ENCODE measurements at places on chromosomes 1 and 21. TPM values are rescaled to one million over a fixed set of nuclear protein-coding genes. Genes with fewer than 3 reads are reported as not detected.

Gene XCL1
- total RNA-seq = not detected

DNA sequence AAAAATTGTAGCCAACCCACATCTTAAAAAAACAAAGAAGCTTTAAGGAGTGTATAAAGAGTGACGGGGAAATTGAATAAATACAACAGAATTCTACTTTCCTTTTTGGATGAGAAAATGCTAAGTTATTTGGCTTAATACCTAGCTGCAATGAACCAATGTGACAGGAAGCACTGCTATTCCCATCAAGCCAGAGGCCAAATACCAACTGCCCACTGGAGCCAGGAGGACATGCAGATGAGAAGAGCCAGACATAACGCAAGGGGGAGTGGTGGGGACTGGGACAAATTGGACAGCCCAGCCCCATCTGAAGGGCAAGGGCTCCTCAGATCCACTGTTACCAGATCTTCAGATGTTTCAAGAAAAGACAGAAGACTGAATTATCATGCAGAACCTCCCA, 25.7 kb downstream of the DNAJC11 start:
- DNase-seq = no peak

DNA sequence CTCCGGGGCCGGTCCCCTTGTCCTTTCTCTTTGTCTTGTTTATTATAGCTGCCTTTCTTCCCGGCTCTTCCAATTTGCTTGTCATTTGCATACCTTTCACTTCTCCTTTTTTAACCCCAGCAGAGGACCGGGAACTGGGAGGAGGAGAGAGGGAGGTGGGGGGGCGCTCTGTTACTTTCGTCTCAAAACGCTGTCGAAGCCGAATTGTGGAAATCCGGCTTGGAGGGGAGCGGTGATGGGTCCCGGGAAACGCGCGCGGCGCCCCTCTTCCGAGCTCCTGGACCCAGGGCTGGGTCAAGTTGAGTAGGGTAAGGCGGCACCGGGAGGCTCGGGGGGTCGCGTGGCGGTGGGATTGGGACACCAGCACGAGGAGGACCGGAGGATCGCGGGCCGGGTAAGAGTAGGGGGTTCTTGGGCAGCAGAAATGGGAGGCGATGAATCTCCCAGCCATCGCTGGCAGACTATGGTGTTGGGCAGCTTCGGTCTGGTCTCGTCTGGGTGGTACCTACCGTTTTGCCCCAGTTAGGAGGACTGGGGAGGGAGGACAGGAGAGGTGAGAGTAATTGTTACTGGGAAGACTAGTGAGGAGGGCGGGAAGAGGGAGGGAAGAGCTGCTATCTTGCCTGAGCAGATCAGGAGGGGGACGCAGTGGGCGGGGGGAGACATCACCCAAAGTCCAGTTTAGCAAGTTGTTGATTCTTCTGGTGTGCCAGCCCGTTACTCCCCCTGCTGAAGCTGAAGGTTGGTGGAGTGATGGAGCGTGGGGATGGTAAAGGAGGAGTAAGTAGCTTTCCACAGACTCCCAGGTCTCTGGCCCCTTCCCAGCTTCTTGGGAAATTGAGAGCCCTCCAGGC, 1.5 kb downstream of the PROX1 start:
- no peak for DNase-seq

GRCh38 chr1:155888481-155888880, 22.7 kb downstream of the RIT1 start:
- DNase-seq = no peak

Gene CELA3A
- 1.1 TPM for total RNA-seq

GRCh38 chr1:25208561-25209222, 23.6 kb downstream of the SYF2 start:
- no peak for DNase-seq

GRCh38 chr1:117559985-117560384, 45.9 kb upstream of the TENT5C start:
- DNase-seq = no peak

DNA sequence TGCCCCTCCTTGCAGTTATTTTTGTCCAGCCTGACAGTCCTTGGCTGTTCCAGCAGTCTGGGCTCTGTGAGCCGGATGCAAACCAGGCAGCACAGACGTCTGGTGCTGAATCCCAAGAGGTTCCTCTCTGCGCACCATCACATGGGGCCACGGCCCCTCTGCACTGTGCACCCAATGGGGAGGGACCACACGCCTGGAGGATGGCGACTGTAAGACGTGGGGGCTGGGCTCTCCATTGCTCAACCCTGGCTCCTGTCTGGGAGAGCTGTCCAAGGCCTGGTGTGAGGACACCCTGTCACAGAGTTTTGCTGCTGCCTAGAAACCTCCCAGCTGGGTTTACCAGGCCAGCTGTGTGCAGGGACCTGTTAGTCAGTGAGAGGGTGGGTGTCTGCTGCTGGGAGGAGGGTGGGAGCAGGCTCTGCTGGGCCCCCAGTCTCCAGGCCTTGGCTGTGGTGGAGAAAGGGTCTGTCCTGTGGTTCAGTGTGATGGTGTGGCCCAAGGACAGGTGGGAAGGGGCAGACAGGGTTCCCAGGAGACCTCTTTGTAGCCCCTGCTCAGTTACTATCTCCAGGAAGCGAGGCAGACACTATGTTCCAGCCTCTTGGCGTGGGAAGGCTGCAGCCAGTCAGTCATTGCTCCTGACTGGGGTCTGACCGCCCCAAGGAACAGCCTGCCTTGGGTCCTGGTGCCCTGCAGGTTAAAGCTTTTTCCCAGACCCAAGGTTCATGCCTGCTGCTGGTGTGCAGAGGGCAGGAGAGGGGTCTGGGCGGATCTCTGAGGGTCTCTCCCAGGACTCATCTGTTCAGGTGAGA, 13.8 kb downstream of the HEYL start:
- DNase-seq = peak; percentile 20

GRCh38 chr1:183303901-183304300, 114.3 kb downstream of the NMNAT2 start:
- DNase-seq = no peak

DNA sequence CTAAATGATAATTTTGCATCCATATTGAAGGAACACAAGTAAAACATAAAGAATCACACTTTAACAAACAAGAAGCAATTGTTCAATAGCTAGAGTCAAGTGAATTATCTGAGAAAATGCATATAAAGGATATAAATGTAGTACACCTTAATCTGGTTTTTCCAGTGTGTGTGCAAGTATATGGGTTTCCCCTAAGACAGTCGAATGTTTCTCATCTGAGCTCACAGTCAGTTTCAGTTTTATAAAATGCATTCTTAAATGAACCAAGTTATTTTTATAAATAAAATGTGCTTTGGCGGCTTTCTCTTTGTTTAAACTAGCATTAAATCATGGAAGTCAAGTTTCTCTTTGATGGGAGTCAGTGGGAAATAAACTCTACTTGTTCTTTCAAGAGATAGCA, 125.9 kb downstream of the PTPRC start:
- DNase-seq = no peak

Gene PRKCZ
- total RNA-seq = 60.7 TPM

Gene CITED4
- 4.1 TPM for total RNA-seq

GRCh38 chr1:163664671-163665335, 343.0 kb downstream of the NUF2 start:
- DNase-seq = no peak

DNA sequence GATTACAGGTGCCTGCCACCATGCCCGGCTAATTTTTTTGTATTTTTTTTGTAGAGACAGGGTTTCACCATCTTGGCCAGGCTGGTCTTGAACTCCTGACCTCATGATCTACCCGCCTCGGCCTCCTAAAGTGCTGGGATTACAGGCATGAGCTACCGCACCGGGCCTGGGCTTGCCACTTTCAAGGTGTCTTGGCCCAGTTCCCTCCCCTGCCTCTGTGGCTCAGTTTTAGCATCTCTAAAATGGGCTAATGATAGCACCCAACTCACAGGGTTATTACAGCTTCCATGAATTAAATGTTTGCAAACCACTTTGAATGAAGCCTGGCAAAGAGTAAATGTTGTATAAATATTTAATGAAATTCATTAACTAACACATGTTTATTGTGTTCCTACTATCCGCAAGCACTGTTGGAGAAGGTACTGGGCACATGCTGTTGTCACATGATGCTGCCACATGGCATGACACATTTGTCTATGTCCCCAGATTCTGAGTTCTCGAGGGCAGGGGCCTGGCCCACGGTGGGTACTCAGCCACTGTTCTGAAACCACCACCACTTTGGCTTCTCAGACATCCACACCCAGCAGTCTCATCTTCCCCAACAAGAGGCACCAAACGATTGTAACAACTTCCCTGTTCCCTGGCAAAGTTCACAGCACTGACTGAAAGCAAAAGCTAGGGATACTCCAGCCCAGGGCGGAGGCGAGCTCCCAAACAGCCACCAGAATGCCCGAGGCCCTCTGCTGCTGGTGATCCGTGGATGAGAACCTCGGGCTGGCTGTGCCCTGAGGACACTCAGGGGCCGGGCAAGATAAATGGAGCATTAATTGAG, 9.7 kb downstream of the IFFO2 start:
- DNase-seq = no peak

DNA sequence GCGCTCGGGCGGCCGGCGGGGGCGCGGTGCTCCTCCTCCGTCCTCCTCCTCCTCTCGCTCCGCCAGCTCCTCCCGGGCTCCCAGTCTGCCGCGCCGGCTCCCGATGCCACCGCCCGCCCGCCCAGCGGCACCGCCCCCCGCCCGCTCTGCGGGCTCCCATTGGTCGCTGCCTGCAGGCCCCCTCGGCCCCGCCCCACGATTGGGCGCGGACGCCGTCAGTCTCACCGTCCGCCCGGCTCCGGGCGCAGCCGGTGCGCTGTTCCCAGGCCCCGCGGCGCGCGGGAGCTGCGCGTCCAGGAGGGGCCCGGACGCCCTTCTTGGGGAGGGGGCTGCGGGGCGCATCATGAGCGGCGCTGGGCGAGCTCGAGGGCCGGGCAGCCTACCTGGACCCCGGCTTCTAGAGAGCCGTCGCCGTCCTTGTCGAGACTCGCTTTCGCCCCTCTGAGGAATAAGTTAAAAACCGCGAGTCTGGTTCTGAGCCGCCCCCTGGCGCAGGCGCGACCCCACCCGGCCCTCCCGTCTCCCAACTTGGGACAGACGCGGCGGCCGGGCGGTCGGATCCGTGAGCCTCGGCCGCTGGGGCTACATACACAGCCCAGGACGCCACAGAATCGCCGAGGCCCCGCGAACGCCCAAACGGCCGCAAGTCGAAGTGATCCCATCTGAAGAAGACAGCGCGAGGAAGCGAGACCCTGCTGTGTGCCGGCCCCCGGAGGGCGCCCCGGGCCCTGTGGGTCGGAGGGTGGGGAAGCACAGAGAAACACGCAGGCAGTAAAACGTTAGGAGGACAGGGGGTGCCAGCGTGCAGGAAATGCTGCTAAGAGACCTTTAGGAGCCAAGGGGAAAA, at the start of gene SIPA1L2:
Gene SIPA1L2, minus strand, starts transcription at position 87 of the 847 bp plus-strand sequence. CDS start 114,794 bp downstream, outside the sequence.
- DNase-seq = peak; percentile 93
